ENCODE measurements at places on chromosomes 1 and 21.

- DNase-seq, result no peak
Measured at GRCh38 chr21:41260428-41260827, 56.2 kb upstream of the FAM3B start.

- DNase-seq, result no peak
Measured at GRCh38 chr1:248792342-248792741, 33.4 kb downstream of the SH3BP5L start.

DNA sequence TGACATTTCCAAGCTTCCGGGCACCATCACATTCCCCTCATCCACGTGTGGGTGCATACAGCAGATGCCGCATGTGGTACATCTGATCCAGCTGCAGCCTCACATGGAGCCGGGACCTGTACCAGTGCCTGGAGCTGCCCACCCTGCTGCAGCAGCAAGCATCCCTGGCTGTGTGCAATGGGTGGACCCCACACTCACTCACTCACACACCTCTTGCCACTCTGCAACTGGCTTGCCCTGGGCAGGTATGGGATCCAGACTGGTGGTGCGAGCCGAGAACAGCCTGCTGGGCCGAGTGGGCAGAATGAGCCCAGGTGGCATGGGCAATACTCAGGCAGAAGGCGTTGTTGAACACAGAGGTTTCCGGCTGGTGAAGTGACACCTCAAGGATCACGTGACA is 75.0 kb downstream of the DPYD start:
- DNase-seq, result no peak

- no peak for DNase-seq
Measured at GRCh38 chr1:30522031-30523004, 201.1 kb downstream of the MATN1 start.

DNA sequence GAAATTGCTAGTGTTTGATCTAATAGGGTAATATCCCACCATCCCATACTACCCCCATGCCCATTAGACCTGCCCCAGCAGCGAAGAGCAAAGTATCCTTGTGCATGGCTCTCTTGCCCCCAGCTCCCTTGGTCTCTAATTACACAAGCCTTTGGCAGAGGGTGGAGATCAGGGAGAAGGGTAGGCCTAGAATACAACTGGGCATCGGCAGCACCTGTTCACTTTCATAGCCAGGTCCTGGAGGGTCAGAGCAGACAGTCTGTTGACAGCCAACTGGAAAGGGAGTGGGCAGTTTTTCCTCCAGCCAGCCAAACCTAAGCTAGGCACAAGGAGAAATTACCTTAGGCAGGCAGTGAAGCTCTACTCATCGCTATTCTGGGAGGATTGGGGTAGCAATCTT is 2.7 kb upstream of the PIGC start:
- no peak for DNase-seq

- DNase-seq, result no peak
Measured at GRCh38 chr21:30245061-30245460, 29.2 kb upstream of the CLDN8 start.

DNA sequence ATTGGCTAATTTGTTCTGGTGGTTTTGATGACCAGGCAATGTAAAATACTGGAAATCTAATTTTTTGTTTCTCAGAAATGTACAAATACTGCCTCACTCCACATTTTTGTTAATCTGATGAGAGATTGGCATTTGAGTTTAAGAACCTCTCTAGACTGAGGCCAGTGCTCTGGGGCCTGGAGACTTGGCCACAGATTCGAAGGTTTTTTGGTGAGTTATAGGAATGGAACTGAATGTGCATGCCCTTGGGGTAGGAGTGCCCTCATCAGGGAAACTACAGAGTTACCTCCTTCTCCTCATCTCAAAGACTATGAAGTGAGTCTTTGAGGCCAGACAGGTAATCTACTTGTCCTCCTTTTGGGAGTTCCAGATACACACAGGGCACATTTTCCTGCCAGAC is 347.9 kb downstream of the LTN1 start:
- DNase-seq, result no peak

GRCh38 chr1:181216591-181216994 is 128.1 kb downstream of the IER5 start:
- DNase-seq, result no peak

- DNase-seq, result no peak
Measured at GRCh38 chr1:24380508-24380907, 33.1 kb downstream of the STPG1 start.

DNA sequence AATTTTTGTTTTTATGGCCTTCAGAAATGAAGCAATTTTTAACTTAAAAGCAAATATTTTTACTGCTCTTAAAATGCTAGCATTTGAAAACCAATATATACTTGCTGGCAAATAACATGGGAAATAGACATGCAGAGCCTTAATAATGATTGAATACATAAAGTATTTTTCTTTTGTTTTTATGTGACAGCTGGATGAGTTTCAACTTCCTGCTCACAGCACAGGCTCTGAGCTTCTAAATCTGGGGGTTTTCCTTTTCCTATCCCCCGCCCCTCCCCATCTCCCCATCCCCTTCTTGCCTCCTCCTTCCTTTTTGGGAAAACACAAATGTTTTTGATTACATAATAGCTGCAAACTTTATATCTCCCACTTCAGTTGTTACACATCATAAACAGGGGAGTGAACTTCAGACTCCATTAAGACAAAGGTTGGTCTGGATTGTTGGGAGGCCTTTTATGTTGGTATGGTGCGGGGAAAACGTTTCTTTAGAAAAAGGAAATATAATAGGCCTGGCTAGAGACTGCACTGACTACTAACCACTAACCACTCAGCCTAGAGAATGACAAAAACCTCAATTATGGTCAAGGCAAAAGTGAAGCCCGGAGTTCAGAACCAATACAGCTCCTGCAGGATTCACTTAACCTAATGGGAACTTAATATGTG is 116.1 kb upstream of the GORAB start:
- no peak for DNase-seq

DNA sequence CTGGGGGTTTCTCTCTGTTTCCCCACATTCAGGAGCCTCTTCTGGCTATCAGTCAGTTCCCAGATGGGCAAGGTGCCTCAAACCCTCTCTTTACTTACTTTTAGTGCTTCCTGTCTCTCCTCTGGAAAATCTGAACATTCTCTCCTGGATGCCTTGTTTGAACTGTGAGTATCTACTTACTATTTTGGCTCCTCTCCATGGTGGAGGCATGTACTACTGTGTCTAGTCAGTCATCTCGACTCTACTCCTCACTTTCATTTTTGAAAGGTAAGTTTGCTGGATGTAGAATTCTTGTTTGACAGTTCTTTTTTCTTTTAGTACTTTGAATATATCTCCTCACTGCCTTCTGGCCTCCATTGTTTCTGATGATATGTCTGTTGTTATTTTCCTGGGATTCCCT is 70.9 kb upstream of the FAM78B start:
- no peak for DNase-seq

Measured in midbrain (tissue), 1 donor.